Stimulated activated memory B cell treated with anti-CD40 and anti-IgM and Interleukin-4, amounts not matched to agents 10 μg/mL and 1 μg/mL and 100 μg/mL, for 72 hours (primary cell): ENCODE measurements at places on chromosomes 1 and 21.

DNA sequence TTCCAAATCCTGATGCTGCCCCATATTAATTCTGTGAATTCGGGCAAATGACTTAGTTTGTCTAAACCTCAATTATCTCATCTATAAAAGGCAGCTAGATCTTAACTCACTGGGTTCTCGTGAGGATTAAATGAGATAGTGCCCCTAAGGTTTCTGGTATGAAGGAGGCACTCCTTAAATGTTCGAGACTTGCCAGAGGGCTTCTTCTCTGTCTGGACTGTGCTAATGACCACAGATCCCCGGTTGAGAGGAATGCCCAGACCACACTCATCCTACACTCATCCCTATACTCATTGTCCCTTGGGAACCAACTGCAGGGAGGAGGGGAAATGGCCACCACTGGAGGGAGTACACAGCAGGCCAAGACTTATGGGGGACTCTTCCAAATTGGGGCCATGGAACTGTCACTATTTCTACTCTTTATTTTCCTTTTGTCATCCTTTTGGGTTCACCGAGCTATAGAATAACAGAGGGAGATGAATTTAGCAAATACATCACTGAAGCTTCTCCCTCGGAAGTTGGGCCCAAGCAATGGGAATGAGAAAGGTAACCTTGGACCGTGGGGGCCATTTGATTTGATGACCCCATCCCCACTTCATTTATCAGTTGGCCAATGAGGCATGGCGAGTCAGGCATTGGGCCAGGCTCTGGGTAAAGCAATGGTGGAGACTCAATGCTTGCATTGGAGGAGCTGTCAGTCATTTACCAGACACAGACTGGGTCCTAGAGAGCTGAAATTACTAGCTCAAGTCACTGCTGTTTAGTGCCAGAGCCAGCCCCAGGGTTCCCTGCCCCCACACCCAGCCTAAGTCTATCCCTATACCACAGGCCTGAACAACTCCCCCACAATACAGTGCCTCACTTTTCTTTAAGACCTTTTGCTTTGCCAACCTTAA lies 5.1 kb downstream of the ATF3 start:
- ATAC-seq = no peak

DNA sequence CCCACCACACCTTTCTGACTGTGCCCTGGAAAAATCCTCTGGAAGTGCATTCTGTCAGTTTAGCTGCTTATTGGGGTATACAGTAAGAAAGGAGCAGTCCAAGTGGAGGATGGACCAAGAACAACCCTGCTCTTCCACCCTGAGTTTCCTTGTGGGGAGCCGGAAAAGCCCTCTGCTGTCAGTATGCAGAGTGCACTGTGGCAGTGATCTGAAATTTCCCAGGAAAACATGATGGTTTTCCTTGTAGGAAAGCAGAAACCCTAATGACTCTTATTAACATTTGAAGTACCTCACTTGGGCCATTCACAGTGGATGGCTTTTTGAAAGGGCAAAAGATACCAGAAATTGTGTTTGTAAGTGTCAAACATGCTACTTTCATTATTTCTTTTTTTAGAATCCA lies 20.5 kb downstream of the ELAVL4 start:
- ATAC-seq = no peak

GRCh38 chr1:65050735-65051134 lies 84.4 kb upstream of the JAK1 start:
- no peak for ATAC-seq

DNA sequence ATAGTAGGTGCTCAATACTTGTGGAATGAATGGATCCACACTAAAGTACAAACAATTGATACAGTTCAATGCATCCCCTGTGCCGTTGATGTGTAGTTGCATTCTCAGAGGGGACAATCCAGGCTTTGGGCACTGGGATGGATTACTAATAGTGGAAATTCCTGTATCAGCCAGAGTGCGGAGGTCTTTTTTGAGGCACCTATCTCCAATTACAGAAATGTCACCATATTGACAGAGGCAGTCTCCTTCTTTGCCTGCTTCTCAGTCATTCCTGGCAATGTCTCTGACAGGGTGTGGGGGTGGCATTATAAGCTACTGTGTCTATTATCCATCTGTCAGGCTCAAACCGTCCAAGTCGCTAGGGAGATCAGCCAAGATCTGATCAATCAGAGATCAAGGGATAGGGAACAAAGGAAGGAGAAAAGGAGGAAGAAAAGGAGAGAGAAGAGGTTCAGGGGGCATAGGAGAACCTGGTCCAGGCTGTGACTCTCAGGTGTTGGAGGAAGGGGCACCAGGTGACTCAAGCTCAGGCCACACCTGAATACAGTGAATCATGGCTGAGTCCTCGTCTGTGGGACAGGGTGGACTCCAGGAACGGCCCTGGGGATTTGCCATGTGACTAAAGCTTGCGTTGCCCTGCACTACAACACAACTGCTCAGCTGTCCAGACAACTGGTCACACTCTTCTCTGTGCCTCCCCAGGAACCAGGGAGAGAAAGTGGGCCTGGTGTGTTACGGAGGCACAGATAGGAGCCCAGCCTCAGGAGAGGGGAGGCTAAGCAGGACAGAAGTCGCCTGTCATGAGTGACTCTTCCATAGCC lies 3.4 kb upstream of the LAMB3 start:
- no peak for ATAC-seq

- ATAC-seq = no peak
These were observed 8.4 kb downstream of the KCNN3 start for GRCh38 chr1:154861607-154862094.

DNA sequence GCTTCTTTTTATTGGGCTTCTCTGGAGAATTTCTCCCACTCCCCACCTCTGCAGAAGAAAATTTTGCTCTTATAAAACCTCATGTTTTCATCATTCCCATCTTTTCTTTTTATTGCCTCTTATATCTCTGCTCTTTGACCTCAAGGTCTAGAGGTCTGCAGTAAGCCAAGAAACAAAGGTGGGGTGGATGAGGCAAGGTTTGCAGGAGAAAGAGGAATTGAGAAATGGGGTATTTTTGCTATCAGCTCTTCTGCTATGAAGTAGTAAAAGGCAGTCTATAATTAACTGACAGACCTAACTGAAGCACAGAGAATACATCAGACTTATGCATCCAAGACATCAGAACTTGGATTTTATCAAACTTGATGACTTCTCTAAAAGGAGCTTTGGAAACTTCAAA lies 22.9 kb downstream of the SYT11 start:
- ATAC-seq = peak; percentile 77

DNA sequence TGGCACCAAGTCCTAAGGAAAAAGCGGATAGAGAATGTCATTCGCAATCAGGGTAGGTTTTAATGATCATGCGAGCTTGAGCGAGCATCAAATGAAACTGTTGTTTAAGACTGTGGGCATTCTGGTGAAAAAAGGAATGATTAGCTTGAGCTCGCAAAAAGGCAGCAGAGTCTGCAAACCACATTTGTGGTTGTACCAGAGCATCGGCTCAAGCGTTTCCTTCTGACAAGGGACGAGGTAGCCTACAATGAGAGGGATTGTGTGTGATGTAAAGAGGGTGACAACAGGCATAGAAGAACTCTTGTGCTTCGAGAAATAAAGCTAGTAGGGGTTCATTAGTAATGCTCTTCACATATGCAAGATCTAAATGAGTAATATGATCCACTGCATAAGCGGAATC lies 11.1 kb upstream of the CD48 start:
- no peak for ATAC-seq

GRCh38 chr21:41147096-41147978 lies 20.6 kb upstream of the BACE2 start:
- ATAC-seq = no peak

- no peak for ATAC-seq
These were observed 189.0 kb downstream of the PLPP3 start for GRCh38 chr1:56390232-56390867.

DNA sequence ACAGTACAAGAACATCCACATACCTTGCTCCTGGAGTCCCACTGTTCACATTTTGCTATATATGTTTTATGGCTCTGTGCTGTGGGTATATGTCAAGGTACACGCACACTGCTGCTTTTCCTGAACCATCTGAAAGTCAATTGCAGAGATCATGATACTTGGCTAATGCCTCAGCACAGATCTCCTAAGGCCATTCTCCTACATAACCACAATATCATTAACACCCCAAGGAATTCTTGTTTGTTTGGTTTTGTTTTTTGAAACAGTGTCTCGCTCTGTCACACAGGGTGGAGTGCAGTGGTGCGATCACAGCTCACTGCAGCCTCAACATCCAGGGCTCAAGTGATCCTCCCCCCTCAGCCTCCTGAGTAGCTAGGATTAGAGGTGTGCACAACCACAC lies 16.0 kb downstream of the CTNNBIP1 start:
- ATAC-seq = no peak

DNA sequence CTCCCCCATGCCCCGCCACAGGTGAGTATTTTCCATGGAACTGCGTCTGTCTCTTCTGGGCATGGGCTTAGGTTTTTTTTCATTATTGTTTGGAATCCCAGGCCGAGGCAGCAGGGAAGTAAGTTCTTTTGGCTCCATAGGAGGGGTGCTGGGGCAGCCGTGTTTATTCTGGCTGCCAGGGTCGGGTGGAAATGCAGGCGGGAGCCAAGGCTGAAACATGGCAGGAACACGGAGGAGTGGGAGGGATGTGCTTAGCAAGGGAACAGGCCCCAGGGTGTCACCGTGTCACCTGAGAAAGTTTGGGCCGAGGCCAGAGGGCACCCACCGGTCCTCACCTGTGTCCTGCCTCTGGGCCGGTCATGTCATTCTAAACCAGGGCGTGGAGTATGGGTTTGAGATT lies 4.5 kb upstream of the DHRS3 start:
- no peak for ATAC-seq

- no peak for ATAC-seq
These were observed 5.8 kb downstream of the INKA2 start for GRCh38 chr1:111733183-111733991.

- ATAC-seq = no peak
These were observed 93.4 kb downstream of the ADARB1 start for GRCh38 chr21:45167796-45168222.

- no peak for ATAC-seq
These were observed 25.1 kb downstream of the PLEKHM2 start for GRCh38 chr1:15709226-15709625.
